Astrocyte (in vitro differentiated cells and primary cell): ENCODE measurements at places on chromosomes 12 and 14. TPM values are rescaled to one million over a fixed set of nuclear protein-coding genes. Genes with fewer than 3 reads are reported as not detected.

ZFHX2 gene
- 27.3 TPM in 2 replicates for total RNA-seq

P2RX2 gene
- not detected in 2 replicates for total RNA-seq

DUSP16 gene
- 21.4 and 24.2 TPM in 2 replicates for total RNA-seq

UBE2N gene
- 113 and 129 TPM in 2 replicates for total RNA-seq

GAS2L3 gene
- total RNA-seq: 3.4 and 5.2 TPM in 2 replicates

SYNDIG1L gene
- not detected in 2 replicates for total RNA-seq

SAMD4A gene
- 68.2 and 69.0 TPM in 2 replicates for total RNA-seq

BIN2 gene
- not detected in 2 replicates for total RNA-seq

JPH4 gene
- 0.87 and 1.1 TPM in 2 replicates for total RNA-seq

OTOGL gene
- 0.16 and 0.53 TPM in 2 replicates for total RNA-seq

NINJ2 gene
- not detected in 2 replicates for total RNA-seq

KLRB1 gene
- total RNA-seq: not detected in 2 replicates

AKAP3 gene
- 0.94 and 1.4 TPM in 2 replicates for total RNA-seq

SLC25A47 gene
- total RNA-seq: not detected in 2 replicates

YY1 gene
- 84.5 and 87.5 TPM in 2 replicates for total RNA-seq

NGB gene
- not detected in 2 replicates for total RNA-seq

SMIM41 gene
- 0.18 TPM in 1 of 2 replicates, not detected in the other for total RNA-seq

INHBC gene
- total RNA-seq: not detected in 2 replicates

GALNT8 gene
- total RNA-seq: 6.4 and 6.8 TPM in 2 replicates

APOF gene
- total RNA-seq: not detected in 2 replicates

ANG gene
- total RNA-seq: 4.0 and 5.2 TPM in 2 replicates

LHX5 gene
- 0.25 TPM in 1 of 2 replicates, not detected in the other for total RNA-seq

PCBP2 gene
- 708 and 733 TPM in 2 replicates for total RNA-seq

FAR2 gene
- 3.3 and 3.9 TPM in 2 replicates for total RNA-seq

PTCSC3 gene
- not detected in 2 replicates for total RNA-seq

GNPNAT1 gene
- total RNA-seq: 32.4 and 37.7 TPM in 2 replicates

KRT78 gene
- not detected in 2 replicates for total RNA-seq

TUBA1B gene
- 811 and 939 TPM in 2 replicates for total RNA-seq

NRL gene
- total RNA-seq: 0.48 and 0.70 TPM in 2 replicates

CCDC196 gene
- total RNA-seq: not detected in 2 replicates

DPPA3 gene
- total RNA-seq: not detected in 2 replicates

PMCH gene
- total RNA-seq: not detected in 2 replicates

CHPT1 gene
- 22.2 TPM in 2 replicates for total RNA-seq

OR10G3 gene
- total RNA-seq: not detected in 2 replicates

ENDOU gene
- total RNA-seq: not detected in 2 replicates

CLSTN3 gene
- total RNA-seq: 26.7 and 29.6 TPM in 2 replicates

ADAM21 gene
- 0.94 and 1.1 TPM in 2 replicates for total RNA-seq

OR4K17 gene
- total RNA-seq: not detected in 2 replicates

MYH6 gene
- not detected in 2 replicates for total RNA-seq

KRT85 gene
- total RNA-seq: not detected in 2 replicates

TNFAIP2 gene
- 24.9 and 29.5 TPM in 2 replicates for total RNA-seq

TAS2R42 gene
- not detected in 2 replicates for total RNA-seq

C1S gene
- total RNA-seq: 5.2 and 6.2 TPM in 2 replicates

DPY19L2 gene
- 6.5 and 7.3 TPM in 2 replicates for total RNA-seq

CARMIL3 gene
- 0.34 and 0.38 TPM in 2 replicates for total RNA-seq

TAS2R13 gene
- 0.34 and 0.43 TPM in 2 replicates for total RNA-seq

RIN3 gene
- total RNA-seq: 24.7 and 28.0 TPM in 2 replicates

HELB gene
- 4.1 and 4.5 TPM in 2 replicates for total RNA-seq

COCH gene
- 0.79 and 0.87 TPM in 2 replicates for total RNA-seq

KRT74 gene
- total RNA-seq: not detected in 2 replicates

SLC38A4 gene
- total RNA-seq: 1.5 and 1.6 TPM in 2 replicates

STAB2 gene
- not detected in 2 replicates for total RNA-seq

CFAP73 gene
- not detected in 2 replicates for total RNA-seq
